ENCODE measurements at places on chromosomes 3 and 15.

GRCh38 chr15:26261413-26261812 is 398.3 kb upstream of the ATP10A start:
- DNase-seq, result no peak

- DNase-seq, result peak; percentile 41
These were observed 7.3 kb downstream of the TBC1D2B start for GRCh38 chr15:78070049-78070700.

GRCh38 chr3:11240496-11240895 is 31.7 kb upstream of the ATG7 start:
- DNase-seq, result no peak

- no peak for DNase-seq
These were observed 152.4 kb upstream of the DPH6 start for GRCh38 chr15:35698331-35698730.

DNA sequence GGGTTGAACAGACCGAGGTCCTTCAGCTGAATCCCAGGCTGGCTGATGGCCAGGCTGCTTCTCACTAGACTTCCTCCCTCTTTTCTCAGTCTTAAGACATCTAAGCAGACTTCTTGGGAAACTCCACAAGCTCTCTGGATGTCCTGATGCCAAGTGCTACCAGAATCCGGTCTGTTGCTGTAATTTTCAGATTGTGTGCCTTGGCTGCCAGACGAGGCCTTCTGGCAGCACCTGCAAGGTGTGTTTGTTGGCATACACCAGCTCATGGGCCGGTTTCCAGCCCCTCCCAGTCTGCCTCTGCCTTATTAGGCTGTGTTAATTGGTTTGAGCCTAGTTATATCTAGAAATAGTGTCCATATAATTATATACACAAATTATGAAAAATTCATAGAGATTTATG is 120.6 kb downstream of the TNIK start:
- no peak for DNase-seq

GRCh38 chr3:108293858-108294257 is 2.5 kb upstream of the HHLA2 start:
- DNase-seq, result no peak

GRCh38 chr3:170467571-170468147 is 49.0 kb downstream of the CLDN11 start:
- DNase-seq, result no peak

DNA sequence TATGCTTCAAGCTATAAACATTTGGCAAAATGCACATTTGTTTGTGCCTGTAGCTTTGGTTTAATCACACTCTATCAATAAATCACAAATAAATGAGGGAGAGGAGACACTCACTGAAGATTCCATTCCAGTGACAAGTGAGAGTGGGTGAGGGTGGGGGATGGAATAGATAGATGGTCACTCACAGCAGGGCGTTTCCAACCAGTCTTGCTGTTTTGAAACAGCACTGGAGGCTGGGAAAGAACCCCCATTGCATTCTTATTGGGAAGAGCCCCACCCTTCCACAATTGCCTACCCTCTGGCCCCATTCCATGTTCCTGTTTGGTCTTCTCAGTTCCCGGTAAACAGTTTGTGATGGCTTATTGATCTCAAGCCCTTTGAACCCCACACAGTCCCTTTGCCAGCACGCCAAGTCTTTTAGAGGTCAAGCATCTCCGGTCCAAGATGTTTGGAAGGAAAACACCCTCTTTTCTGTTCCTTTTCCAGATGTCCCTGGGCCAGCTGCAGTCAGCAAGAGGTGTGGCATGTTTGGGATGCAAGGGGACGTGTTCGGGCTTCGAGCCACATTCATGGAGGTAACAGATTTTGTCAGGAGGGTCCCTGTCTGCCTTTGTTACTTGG is 30.7 kb downstream of the LMCD1 start:
- DNase-seq, result no peak

GRCh38 chr15:99443768-99444446 is 121.9 kb upstream of the MEF2A start:
- no peak for DNase-seq

- no peak for DNase-seq
These were observed 71.5 kb downstream of the LRRC28 start for GRCh38 chr15:99322643-99323405.

- no peak for DNase-seq
These were observed 195.3 kb downstream of the ABHD5 start for GRCh38 chr3:43885908-43886618.

DNA sequence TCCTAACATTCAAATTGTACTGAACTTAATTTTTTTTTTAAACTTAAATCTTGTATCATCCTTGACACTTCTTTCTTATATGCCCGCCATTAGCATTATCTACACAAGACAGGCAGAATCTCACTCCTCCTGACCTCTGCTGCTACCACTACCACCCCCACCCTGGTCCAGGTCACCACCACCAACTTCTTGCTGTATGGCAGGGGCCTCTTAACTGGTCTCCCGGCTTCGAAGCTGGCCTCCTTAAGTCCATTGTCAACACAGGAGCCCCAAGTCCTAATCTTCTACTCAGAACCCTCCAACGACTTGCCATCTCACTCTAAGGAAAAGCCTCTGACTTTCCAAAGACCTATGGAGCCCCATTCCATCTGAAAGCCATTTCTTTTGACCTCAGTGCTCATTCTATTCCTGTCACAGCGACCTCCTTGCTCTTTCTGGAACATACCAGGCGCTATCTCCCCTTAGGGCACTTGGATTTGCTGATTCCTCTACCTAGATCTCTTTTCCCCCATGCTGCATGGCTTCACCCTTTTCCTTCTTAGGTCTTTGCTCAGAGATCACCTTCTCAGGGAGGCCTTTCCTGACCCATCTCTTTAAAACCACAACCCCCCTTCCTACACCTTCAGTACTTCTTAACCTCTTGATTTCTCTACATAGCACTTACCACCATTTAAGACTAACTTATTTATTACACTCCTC is 2.6 kb downstream of the PRC1 start:
- no peak for DNase-seq

DNA sequence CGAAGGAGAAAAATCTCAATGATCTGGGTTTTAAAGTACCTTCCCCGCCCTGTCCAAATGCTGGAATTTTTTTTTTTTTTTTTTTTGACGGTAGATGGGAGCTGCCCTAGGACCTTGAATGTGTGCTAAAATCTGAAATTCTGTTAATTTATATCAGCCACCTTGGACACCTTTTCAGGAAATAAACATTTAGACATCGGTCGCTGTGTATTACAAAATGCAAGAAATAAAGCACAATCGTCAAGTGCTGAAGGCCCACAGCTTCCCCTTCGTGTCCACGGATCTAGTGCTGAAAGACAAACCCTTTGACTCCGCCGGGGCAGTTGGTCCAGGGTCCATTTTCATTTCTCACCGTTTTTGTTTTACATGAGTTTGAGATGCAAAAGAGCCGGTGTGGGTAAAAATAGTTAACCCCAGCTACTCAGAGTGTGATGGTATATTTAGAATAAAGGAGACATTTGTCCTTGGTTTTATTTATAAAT is 90.2 kb upstream of the CHD2 start:
- DNase-seq, result no peak

DNA sequence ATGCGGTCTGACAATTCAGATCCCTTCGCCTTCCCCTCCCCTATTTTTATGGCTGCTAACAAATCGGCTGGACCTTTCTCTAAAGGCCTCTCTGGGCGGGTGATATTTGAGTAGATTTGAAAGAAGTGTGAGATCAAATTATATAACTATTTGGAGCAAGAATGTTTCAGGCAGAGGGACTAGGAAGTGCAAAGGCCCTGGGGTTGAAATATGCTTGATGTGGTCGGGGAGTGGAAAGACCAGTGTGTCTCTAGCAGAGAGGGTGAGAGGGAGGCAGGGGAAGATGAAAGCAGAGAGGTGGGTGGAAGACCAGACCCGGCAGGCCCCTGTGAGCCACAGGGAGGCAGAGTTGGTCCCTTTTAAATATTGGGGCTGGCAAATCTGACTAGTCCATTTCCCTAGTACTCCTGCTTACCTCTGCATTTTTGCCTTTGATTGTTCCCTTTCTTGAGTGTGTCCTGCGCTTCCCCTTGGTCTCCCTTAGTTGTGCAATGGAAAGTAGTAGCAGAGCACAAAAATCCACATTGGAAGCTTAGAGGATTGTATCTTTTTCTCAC is 32.3 kb downstream of the SLCO3A1 start:
- no peak for DNase-seq

- DNase-seq, result no peak
These were observed 15.4 kb downstream of the CELF6 start for GRCh38 chr15:72304596-72304995.

GRCh38 chr3:172153335-172153861 is 114.0 kb downstream of the FNDC3B start:
- peak; percentile 44 for DNase-seq

- DNase-seq, result no peak
These were observed 60.5 kb upstream of the MRPS22 start for GRCh38 chr3:139283301-139283700.

GRCh38 chr3:88703501-88704059 is 403.8 kb upstream of the EPHA3 start:
- DNase-seq, result no peak

GRCh38 chr3:139695007-139695406 is 17.2 kb upstream of the NMNAT3 start:
- no peak for DNase-seq

DNA sequence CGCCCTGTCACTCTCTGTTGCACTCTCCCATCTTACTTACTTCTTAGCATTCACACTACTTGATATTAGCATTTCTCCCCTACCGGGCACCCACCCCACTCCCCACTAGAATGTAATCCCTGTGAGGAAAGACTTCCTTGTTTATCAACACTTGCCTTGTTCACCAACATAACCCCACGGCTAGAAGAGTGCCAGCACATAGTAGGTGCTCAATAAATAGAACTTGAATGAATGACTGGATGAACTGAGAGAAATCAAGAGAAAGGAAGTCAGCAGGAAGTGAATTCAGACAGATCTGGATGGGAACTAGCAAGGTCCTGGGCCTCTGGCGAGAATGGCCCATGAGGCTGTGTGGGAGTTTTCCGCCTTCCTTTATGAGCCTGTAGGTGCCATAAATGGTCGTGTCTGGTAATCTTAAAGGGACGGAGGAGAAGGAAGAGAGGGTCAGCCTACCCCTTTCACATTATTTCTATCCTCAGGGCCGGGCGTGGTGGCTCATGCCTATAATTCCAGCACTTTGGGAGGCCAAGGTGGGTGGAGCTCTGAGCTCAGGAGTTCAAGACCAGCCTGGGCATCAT is 42.4 kb upstream of the HERC1 start:
- DNase-seq, result no peak

DNA sequence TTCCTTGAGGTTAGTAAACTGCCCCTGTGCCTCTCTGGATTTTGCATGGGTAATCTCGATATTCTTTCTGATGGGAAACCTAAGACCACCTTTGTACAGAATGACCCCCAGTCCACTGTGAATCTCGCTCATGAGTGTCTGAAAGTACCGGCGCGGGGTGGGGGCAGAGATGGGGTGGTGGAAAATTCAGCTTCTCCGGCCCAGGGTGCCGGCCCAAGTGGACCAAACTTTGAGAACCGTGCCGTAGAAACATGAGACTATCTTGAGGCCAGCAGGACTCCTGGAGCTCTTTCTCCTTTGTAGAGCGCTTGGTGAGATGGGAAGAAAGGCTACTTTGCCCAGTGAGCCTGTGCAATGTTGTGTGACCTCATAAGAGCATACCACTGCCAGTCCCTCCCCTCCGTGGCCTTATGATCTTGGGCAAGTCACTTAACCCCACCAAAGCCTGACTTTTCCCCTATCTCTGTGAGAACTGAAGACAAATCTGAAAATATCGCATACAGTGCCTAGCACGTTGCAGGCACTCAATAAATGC is 40.4 kb upstream of the VEPH1 start:
- no peak for DNase-seq

GRCh38 chr15:63157891-63158431 is 684 bp upstream of the RPS27L start:
- DNase-seq, result no peak

GRCh38 chr3:181534781-181535221 is 176.9 kb upstream of the SOX2 start:
- DNase-seq, result no peak
